ENCODE measurements at places on chromosomes 4 and X.

GRCh38 chrX:17967888-17968287, 106.8 kb upstream of the RAI2 start:
- no peak for DNase-seq

DNA sequence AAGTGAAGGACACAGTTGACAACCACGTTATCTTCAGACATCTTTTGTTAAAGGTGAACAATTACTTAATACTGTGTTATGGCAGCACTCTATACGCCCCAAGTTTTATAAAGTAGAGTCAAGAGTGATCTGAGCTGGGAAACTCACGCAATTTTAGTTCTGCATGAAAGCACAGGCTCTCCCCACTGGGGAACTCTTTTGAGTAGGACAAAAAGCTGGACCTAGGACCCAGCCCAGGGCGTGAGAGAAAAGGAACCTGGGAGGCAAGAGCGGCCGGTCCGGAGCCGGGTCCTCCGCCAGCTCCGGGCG, 152.6 kb upstream of the SLC4A4 start:
- no peak for DNase-seq

DNA sequence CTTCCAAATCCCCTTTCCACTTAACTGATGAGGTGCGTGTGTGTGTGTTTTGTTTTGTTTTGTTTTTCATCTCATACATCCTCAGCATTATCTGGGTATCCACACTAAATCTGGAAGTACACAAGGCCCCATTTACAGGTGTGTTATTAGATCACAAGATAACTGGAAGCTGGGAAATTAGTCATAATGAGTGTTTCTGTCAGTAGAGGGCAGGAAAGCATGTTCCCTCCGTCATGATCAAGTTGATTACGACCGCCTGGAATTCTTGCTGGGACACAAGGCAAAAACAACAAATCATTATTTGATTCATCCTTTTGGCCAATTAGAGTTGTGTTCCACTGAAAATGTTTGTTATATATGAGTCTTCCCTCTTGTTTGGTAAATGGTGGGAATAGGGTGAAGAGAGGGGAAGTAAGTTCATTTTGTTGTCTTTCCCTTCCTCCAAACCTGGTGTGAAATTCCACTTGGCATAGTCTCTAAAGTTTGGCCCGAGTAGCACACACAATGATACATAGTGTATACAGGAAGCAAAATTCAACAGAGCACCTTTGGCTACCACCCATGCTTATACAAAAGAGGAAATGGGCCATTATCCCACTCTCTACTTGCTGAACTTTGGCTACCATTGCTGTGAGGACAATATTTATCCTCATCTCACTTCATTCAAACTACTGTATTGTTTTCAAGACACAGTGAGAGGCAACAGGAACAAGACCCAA, 33.3 kb upstream of the TLL1 start:
- DNase-seq: no peak

DNA sequence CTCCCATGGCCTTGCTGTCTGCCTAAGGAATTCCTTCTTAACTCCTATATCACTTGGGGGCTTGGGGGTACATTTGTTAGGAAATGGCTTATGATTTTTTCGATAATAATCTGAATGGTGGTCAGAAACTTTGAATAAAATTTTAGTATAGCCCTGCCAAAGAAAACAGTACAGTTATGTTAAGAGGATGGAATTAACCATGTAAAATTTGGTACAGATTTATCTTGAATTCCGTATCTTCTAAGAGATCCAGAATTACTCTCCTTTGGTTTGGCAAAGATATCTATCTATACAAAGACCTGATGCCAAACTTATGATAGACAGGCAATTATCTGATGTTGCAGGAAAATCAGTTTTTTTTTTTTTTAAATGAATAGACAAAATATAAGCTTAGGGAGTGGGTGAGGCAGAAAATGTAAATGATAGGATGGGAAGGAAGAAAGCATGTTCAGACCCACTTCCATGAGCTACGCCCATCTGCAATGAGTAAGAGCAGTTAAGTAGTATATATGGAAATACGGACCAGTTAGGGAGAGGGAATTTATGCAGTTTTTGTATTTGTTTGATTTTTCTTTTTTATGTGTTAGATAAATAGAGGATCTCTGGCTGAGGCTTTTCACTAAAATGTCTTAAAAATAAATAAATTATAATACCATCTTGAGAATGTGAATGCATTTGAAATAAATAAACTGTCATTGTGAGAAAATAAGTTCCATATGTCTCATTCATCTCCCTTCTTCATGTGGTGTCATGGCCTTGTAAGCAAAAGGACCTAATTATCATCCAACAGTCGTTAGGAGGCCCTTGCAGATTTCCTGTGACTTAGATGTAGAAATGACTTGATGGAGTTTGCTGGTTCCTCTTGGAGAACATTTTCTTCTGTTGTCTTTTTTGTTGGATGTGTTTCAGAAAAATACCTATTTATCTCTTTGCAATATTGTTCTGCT, 389.6 kb downstream of the ARHGAP24 start:
- no peak for DNase-seq

DNA sequence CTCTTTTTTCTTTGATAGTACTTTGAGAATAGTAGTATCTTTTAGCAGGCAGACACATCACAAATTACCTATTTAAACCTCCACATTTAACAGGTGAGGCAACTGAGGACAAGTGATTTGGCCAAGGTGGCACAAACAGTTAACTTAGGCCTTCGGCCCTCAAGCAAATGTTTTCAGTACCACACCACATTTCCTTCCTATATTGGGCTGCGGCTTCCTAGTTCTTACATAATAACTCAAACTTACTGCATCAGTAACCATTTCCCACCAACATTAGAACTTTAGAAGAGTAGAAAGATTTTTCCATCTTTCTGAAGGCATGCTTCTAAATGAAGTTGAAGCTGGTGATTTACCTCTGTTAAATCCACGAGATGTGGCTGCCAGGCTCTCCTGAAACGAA, 63.2 kb upstream of the SLC4A4 start:
- DNase-seq: no peak

DNA sequence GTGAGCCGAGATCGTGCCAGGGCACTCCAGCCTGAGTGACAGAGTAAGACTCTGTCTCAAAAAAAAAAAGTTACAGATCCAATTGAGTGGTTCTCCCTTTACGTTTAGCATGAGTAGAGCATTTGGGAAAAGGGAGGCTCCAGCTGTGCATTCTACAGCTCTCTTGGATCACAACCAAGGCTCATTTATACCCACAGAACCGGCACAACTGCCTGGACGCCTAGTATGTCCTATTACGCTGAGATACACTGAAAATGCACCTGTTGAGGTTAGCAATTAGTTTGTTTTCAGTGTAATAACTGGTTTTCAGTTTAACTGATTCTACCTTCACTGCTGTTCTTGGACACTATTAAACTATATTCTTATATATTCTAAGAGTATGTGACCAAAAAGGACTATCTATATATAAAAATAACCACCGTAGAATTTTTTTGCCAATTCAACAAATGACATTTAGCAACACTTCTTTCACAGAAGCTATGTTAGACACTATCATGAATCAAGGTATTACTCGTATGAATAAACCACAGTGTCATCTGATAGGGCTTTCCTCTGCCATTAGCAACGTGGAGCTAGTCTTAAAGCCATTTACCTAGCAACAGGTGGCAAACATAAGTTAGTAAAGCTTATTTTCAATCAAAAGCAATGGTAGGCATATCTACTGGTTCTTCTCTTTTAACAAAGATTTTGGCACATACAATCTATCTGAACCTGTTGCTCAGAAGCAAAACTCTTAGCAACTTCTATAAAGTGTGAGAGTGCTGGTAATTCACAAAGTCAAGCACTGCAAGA, 3.6 kb downstream of the OTUD4 start:
- no peak for DNase-seq

All from Daoy (cell line).